ENCODE measurements at places on chromosomes 7 and 10.
A peak's percentile ranks its signal among the peaks of the same experiment; 100 is the strongest.

- DNase-seq = no peak
Measured at GRCh38 chr10:79410315-79411094, 34.9 kb downstream of the ZCCHC24 start.

DNA sequence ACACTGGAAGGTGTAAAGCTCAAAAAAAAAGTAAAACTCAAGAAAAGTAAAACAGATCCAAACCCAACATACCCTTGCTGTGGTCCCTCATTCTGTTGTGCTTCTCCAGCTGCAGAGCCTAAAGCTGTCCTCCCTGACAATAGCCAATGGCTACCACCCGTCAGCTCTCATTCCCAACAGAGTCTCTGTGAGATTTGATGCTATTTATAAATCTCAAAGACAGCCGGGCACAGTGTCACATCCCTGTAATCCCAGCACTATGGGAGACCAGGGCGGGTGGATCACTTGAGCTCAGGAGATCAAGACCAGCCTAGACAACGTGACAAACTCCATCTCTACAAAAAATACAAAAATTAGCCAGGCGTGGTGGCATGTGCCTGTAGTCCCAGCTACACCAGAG, 116.0 kb downstream of the KMT2E start:
- DNase-seq = no peak

DNA sequence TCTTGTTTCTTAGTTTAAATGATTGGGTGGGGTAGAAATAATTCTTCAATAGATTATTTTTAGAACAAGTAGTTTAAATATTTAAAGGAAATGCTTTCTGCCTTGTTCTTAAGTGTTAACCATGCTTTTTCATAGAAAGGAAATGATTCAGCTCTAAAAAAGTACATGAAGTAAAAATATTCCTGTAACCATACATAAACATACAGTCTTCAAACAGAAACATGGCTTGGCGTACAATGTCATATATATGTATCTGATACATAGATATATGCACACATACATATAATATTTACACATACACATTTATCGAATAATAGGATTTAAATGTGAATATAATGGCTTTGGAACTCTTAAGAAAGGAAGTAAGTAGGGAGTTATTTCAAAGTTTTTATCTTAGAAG, 84.4 kb downstream of the RUNDC3B start:
- DNase-seq = no peak

DNA sequence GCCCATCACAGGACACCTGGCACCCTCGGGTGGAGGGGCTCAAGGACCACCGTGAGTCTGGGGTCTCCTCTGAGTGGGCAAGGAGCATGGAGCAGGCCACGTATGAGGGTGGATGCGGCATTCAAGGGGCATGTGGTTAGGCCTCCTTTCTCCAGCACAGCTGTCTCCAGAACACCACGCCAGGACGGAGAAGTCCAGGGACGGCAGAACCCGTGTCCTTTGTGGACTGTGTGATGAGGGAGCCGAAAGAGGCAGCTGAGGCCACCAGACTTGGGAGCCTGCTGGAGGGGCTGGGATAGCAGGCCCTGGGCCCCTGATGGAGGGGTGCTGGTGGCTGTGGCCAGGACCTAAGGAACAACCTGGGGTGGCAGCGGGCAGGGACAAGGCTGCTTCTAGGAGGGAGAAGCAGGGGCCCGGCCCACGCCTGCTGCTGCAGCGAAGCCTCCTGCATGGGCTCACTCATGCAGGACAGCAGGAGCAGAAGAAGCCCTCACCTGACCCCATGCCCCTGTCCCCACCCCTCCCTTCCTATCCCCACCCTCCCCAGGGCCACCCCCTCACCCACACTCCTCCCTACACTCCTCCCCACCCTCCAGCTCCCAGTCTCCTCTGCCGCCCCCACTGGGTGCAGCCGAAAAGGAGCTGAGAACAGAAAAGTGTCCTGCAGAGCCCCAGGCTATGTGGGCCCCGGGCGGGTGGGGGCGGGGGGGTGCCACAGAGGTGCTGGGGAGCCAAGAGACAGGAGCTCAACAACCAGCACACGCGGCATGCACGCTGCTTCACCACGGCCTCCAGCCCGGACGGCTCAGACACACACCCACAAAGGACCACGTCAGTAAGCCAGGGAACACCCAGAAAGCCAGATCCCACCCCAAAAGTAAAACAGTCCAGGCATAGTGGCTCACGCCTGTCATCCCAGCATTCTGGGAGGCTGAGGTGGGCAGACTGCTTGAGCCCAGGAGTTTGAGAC, 29.7 kb downstream of the ZFAND2A start:
- DNase-seq = no peak

- DNase-seq = no peak
Measured at GRCh38 chr7:96638669-96639068, 71.0 kb downstream of the SEM1 start.

DNA sequence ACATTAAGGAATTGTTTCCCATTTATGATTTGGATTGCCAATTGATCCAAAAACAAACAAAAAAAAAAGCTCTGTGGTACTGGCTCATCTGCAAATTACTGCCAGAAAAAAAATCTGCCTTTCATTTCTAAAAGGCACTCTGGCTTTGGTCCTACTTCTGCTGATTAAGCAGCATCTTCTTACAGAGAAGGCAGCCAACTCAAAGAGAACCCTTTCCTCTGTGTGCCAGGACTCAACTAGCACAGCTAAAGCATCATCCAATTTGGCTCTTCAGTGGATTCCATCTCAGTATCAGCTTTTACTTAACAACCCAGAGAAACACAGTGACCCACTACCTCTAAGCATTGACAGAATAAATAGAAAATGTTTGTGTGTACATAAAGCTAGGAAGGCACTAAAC, 80.6 kb downstream of the GSAP start:
- no peak for DNase-seq

- peak; percentile 20 for DNase-seq
Measured at GRCh38 chr7:116984917-116985316, 31.6 kb downstream of the ST7 start.

DNA sequence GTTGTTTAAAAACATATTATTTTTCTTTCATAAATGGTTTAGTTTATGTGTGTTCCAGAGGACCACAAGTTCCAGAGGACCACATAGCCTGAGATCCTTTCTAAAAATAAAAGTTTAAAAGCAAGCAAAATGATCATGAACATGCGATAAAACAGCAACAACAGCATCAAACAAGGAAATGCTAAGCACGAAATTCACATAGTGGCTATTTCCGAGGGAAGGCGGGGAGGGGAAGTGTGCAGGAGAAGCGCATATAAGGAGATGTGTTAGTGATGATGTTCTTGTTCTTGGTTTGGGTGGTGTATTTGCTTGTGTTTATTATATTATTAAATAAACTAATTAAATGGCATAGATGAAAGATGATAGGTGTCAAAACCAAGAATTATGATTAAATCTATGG, 1.2 kb downstream of the TBATA start:
- no peak for DNase-seq

GRCh38 chr7:155274633-155275355, 22.9 kb upstream of the INSIG1 start:
- no peak for DNase-seq

DNA sequence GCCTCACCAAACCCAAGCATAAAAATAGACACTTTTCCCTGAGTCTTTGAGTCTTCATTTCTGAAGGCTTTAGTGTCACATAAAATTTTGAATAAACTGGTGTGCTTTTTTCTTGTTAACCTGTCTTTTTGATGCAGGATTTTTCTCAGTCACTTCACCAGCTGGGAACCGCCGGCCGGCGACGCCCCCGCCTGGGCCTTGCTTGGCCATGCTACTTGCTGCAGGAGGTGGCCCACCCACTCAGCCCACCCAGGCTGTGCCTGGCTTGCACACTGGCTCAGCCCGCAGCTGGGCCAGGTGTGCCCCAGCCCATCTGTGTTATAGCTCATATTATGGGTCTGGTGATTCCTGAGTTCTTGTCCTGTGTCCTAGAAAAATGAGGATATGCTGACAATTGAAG, 247.4 kb upstream of the CACNA2D1 start:
- DNase-seq = no peak

DNA sequence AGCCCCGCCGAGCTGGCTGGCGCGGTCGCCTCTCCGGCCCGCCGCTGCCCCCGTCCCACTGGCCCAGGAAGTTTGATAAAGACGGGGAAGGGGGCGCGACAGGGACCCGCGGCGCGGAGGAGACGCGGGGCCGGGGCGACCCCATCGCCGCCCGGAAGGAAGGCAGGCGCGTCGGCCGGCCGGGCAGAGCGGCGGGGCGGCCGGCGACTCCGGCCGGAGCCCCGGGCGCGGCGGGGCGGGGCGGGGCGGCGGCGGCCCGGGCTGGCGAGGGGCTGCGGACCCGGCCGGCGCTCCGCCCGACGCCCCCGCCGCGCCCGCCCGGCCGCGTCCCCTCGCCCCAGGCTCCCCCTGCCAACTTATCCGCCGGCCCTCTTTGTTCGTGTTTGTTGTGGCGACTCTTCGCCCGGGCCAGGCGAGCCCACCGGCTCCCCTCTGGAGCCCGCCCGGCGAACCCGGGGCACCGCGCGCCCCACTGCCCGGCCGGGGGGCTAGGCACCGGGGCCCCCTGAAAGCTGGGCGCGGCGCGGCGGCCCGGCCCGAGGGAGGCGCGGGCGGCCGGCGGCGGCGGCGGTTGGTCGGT, 571 bp downstream of the KDM7A start:
- no peak for DNase-seq

DNA sequence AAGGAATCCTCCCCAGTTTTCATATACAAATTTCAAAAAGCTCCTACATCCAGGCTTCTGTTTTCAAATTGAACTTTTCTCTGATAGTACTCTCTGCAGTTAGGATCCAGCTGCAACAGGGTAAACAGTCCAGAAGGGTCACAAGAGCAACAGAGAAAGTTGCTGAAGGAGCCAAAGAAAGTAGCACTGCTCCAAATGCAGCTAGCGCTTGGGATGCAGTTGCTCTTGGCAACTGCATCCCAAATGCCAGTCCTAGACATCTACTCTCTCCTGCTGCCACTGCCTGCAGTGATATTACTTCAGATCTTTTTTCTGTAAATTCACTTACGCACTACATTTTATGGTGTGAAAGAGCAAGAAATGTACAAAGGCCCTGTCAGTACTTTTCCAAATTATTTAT, 14.6 kb downstream of the GPR37 start:
- no peak for DNase-seq

GRCh38 chr7:18859318-18859717, 258.1 kb downstream of the TWIST1 start:
- DNase-seq = peak; percentile 11

DNA sequence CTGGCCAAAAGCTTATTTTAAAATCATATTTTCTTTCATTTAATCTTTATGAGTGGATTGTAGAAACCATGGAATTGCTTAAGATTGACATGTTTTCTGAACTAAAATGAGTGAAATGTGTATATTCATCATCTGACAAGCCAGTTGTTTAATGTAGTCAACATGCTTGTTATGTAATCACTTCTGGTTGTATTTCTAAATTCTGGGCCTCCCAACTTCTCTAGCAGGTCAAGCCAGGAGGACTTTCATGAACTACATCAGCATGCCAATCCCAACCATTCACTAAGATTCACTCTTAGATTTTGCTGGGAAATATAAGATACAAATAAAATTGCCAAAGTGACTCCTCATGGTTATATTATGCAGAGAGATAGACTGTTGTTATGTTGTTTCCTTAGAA, 21.1 kb upstream of the MAP3K8 start:
- no peak for DNase-seq

DNA sequence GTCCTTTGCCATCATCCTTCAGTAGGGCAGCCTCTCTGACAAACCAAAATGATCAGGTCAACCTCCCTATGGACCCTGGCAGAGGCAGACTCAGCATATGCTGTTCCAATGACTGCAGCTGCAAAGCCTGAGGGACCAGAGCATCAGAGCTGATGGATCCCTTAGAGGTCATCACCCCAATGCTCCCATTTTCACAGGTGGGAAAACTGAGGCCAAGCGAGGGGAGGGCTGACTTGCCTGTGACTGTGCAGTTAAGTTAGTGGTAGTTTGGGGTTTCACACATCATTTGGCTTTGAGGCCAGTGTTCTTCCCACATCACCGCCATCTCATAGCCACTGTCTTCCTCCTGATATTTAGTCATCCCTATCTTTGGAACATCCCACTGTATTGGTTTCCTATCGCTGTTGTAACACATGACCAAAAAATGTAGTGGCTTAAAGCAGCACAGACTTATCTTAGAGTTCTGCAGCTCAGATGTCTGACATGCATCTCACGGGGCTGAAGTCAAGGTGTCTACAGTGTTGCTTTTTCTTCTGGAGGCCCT, 69.3 kb upstream of the PDZD8 start:
- no peak for DNase-seq

GRCh38 chr10:99760321-99760720, 22.1 kb upstream of the ABCC2 start:
- DNase-seq = no peak

DNA sequence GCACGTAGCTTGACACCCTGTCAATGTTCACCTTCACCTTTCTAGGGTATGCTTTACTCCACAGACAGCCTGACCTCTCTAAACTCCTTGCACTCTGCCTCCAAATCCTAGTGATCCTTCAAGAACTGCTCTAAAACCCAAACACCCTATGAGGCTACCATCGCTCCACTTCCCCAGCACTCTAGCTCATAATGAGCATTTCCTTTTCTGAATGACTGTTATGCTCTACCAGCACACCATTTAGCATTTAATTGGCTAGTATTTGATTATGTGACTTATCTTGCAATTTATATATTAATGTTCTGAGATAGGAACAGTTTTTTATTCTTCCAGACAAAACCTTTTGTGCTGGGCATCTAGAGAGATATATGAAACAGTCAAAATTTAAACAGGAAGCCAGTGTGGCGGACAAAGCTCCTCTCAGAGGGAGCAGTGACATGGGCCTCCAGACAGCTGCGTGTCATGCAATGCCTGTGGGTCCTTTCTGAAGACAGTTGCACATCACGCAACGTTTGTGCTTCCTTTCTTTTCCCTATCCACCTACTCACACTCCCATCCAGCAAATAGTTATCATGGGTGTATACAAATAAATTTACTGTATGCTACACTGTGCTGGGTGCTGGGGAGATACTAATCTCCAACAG, 86.3 kb downstream of the ALOX5 start:
- no peak for DNase-seq

GRCh38 chr7:17497549-17498167, 199.2 kb downstream of the AHR start:
- DNase-seq = no peak

DNA sequence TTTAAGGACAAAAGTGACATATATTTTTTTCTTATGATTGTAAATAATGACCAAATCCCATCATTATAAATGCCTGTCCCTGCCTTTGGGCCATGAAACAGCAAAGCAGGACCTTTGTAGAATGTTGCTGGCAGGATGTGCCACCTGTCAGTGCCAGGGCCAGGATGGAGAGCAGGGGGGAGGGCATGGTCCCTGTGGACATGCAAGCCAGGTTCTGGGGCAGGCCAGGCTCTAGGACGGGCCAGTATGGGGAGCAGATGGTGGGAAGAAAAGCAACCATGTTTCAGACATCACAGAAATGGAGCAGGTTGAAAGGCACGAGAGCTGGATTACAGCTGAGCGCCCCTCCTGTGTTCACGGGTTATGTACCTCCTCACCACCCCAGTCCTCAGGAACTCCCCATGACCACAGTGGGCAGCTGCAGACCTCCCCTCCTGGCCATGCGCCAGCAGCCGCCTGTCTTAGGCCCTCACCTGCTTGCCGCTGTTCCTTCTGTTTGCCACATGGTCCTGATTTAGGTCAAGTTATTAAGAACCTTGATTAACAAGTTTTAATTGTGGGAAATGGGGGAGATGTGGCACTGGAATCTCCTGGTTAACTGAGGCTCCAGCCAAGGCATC, 210.4 kb downstream of the PAXIP1 start:
- no peak for DNase-seq

- no peak for DNase-seq
Measured at GRCh38 chr10:130023454-130024230, 59.6 kb upstream of the EBF3 start.

- DNase-seq = no peak
Measured at GRCh38 chr10:130928306-130928705, 383.2 kb downstream of the TCERG1L start.
